ENCODE measurements at places on chromosomes 12 and 14. TPM values are rescaled to one million over a fixed set of nuclear protein-coding genes. Genes with fewer than 3 reads are reported as not detected.

DNA sequence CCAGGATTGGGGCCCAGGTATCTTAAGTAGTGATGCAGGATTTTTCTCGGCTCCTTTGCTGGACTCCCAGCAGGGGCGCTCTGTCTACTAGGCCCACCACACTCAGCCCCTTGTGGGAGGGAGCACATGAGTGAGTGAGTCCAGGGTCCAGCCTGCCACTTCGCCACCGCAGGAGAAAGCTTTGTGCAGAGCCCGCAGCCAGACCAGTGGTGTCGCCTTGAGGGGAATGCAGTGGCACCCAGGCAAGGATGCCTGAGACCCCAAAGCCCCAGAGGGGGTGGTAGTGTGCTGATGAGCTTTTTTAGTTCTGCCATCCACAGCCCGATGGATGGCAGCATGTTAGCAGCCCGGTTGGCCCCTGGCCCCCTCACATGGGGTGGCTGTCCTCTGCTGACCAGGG lies 5.4 kb upstream of the MRPS35 start:
- DNase-seq, result no peak

GRCh38 chr14:92680781-92681650 lies 67.4 kb downstream of the LGMN start:
- DNase-seq, result peak; percentile 51

The ANG gene
- total RNA-seq, result 2.7 TPM

DNA sequence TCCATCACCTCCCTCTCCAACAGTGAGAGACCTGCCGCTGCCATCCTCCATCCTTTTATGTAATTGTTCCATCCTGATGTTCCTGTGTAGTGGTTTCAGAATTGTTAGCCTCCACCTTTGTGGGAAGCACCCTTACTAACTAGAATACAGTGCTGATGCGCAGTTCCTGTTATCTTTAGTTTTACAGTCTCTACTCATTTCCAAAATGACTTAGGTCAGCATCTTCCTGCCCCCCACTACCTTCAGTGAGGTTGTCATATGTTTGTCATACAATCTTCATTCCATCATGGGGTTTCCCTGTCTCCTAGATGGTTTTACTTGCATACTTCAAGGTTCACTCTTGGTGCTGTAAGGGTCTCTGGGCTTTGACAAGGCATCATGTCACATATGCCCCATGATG lies 69.8 kb downstream of the EML1 start:
- DNase-seq, result no peak

DNA sequence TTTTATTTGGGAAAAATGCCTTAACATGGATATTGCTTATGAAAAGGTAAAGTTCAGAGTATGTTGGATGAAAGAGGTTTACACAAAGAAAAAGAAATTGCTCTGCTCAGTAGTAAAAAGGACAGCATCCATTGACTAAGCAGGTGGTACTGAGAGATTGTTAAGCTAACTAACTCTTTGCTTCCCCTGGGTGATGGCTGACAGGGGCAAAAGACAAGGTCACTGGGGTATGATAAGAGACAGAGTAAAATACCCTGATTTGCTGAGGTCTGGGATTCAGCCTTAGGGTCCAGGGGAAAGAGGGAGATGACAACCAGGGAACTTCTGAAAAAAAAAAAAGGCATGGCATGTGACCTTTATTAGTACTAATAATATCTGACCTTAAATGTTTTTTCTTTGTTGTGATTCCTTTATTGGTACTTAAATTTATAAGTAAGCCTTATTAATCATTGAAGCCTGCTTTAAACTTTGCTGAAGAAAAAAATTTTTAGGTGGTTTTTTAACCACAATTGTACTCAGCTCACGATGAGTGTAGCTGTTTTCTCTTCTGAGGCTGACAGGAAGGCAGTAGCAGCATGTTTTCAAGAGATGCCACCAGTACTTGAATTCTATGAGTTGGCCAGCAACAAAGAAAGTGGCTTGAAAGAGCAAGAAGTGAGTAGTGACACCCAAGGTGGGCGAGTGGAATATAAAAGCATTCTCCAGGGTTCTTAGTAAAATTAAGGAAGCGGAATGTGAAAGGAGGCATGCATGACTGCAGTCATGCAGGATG lies 43.7 kb upstream of the KITLG start:
- no peak for DNase-seq

The KIF5A gene
- 1.3 TPM for total RNA-seq
